ENCODE measurements at places on chromosomes 2 and 18. TPM values are rescaled to one million over a fixed set of nuclear protein-coding genes. Genes with fewer than 3 reads are reported as not detected.

RGPD3 gene
- 0.44 TPM for total RNA-seq

CNTNAP5 gene
- total RNA-seq = not detected

SPATS2L gene
- 5.9 TPM for total RNA-seq

ASB18 gene
- total RNA-seq = not detected

DNA sequence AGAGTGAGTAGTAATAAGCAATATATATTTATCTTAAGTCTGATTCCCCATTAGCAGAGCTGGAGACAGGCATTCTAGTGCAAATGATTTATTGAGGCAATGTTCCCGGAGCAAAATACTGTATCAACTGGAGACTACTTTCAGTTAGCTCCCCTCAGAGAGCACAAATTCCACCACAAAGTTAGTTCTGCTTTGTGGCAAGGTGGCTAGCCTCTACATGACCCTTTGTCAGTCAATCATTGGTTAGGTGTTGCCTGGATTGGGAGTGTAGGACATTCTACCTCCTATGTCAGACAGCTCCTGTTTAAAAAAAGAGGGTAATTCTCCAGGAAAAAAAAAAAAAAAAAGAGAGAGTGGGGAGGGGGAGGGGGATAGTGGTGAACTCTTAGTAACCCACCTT lies 402.2 kb downstream of the NR4A2 start:
- H3K27me3 ChIP-seq = no peaks in the 10 kb centered on the region
- DNase-seq = no peak
- no peak overlapping the region for H3K27ac ChIP-seq
- no peaks in the 10 kb centered on the region for H3K4me1 ChIP-seq

- H3K4me3 ChIP-seq = no peak overlapping the region
- H3K27ac ChIP-seq = no peak overlapping the region
- no peaks in the 10 kb centered on the region for H3K36me3 ChIP-seq
- no peaks in the 10 kb centered on the region for H3K27me3 ChIP-seq
- no peak for DNase-seq
These were observed 862.3 kb upstream of the POU3F3 start for GRCh38 chr2:103991591-103991990.

DNA sequence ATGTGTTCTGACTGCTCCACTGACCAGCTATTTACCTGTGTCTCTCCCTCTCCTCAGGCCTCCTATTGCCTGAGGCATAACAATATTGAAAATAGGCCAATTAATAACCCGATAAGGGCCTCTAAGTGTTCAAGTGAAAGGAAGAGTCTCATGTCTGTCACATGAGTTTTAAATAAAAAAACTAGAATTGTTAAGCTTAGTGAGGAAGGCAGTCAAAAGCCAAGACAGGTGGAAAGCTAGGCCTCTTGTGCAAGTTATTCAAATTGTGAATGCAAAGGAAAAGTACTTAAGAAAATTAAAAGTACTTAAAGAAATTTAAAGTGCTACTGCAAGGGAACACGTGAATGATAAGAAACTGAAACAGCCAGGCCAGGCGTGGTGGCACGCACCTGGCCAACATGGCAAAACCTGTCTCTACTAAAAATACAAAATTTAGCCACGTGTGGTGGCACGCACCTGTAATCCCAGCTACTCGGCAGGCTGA lies 44.9 kb upstream of the TAF4B start:
- no peak overlapping the region for H3K4me3 ChIP-seq
- H3K27me3 ChIP-seq = no peaks in the 10 kb centered on the region
- no peaks in the 10 kb centered on the region for H3K36me3 ChIP-seq
- no peaks in the 10 kb centered on the region for H3K4me1 ChIP-seq
- no peak overlapping the region for H3K27ac ChIP-seq

DNA sequence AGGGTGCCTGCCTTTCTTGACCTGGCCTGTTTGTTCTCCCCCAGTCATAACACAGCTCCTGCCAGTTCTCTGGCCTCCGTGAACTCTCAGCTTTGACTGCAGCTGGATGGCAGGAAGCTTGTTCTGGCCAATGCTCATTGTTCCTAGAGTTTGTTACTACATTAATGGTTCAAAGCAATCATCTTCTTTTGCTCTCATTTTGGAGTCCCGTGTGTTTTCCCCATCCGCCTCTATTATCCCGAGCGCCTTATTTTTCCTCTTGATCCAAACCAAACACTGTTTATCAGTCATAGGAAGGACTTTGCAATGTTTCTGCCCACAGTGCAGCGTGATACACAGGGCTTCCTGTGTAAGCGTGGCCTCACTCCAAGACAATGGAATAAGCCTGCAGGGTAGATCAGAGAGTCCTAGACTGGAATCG lies 184.3 kb upstream of the APCDD1 start:
- no peaks in the 10 kb centered on the region for H3K36me3 ChIP-seq
- no peak overlapping the region for H3K4me3 ChIP-seq
- H3K4me1 ChIP-seq = no peaks in the 10 kb centered on the region
- no peaks in the 10 kb centered on the region for H3K27me3 ChIP-seq
- no peak overlapping the region for H3K27ac ChIP-seq

DNA sequence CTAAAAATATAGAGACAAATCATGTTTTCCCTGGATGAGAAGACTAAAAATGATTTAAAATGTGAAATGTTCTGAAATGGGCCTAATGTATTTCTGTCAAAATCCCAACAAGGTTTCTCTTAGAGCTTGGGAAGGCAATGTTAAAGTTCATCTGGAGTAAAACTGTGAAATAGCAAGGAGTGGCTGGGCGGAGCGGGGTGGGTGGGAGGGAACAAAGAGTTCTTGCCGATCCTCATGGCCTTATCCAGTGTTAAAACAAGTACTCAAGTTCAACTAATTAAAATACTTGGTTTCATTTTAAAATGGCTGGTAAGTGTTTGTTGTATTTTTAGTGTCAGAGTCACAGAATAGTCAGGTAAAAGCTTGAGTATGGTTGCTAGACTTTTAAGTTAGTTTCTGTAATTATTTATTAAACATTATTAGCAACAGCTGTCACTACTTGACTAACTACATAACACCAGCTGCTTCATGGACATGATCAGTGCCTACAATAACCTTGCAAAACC lies 87.3 kb downstream of the RTN4 start:
- no peak for DNase-seq
- H3K4me3 ChIP-seq = no peak overlapping the region
- no peak overlapping the region for H3K27ac ChIP-seq

DNA sequence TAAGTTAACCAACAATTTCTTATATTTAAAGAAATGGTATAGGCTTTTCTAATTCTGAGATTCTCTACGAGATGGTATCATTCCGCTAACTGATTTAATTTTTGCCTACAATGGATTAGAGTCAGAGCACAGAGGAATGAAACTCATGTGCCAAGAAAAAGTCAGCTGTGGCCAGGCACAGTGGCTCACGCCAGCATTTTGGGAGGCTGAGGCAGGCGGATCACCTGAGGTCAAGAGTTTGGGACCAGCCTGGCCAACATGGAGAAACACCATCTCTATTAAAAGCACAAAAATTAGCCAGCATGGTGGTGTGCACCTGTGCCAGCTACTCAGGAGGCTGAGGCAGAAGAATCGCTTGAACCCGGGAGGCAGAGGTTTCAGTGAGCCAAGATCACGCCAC lies 17.0 kb upstream of the TTN start:
- no peaks in the 10 kb centered on the region for H3K4me1 ChIP-seq
- H3K4me3 ChIP-seq = no peak overlapping the region
- H3K27ac ChIP-seq = no peak overlapping the region
- no peak for DNase-seq
- H3K27me3 ChIP-seq = no peaks in the 10 kb centered on the region

DNA sequence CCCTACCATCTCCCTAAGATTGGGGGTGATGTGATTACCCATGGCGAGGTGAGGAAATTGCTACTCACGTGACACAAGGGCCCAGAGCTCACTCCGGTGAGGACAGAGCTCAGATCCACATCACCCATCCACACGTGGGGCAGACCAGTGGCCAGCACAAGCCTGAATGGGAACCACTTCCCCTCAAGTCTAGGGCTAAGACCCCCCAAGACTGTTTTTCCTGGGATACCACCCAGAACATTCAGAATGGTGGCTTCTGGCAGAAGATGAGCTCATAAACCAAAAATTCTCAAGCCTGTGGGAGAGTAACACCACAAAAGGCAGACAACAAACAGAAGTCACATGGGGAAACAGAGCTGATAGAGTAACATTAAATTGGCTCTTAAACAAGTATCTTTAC lies 321.4 kb downstream of the ALK start:
- H3K36me3 ChIP-seq = no peaks in the 10 kb centered on the region
- DNase-seq = no peak
- H3K27ac ChIP-seq = no peak overlapping the region
- no peaks in the 10 kb centered on the region for H3K27me3 ChIP-seq
- H3K4me1 ChIP-seq = no peaks in the 10 kb centered on the region

- no peak for DNase-seq
- H3K27ac ChIP-seq = no peak overlapping the region
- no peaks in the 10 kb centered on the region for H3K27me3 ChIP-seq
- H3K4me3 ChIP-seq = no peak overlapping the region
These were observed 209.2 kb upstream of the CDH19 start for GRCh38 chr18:66813138-66813537.

GRCh38 chr2:86044045-86044444 lies 61.6 kb downstream of the POLR1A start:
- peaks cover 30% of the 10 kb centered on the region for H3K4me1 ChIP-seq
- peaks cover 41% of the 10 kb centered on the region for H3K36me3 ChIP-seq
- H3K27me3 ChIP-seq = no peaks in the 10 kb centered on the region

DNA sequence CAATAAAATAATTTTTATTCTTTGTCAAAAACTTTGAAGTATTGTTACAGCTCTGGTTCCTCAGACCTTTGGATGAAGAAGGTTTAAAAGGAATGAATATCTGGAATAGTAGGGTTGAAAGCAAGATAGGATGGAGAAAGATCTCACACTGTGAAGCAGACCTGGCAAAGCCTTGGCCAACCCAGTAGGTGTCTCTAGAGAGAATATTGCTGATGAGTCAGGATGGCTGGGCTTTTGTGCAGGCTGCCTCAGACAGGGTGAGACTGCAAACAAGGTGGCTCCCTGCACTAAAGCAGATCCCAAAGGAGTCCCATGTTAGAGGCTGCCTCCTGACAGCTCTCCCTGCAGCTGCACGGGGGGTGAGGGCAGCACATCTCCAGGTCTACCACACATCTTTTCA lies 226.0 kb upstream of the ITGA4 start:
- no peaks in the 10 kb centered on the region for H3K4me1 ChIP-seq
- no peak overlapping the region for H3K27ac ChIP-seq
- H3K27me3 ChIP-seq = no peaks in the 10 kb centered on the region
- no peaks in the 10 kb centered on the region for H3K36me3 ChIP-seq

DNA sequence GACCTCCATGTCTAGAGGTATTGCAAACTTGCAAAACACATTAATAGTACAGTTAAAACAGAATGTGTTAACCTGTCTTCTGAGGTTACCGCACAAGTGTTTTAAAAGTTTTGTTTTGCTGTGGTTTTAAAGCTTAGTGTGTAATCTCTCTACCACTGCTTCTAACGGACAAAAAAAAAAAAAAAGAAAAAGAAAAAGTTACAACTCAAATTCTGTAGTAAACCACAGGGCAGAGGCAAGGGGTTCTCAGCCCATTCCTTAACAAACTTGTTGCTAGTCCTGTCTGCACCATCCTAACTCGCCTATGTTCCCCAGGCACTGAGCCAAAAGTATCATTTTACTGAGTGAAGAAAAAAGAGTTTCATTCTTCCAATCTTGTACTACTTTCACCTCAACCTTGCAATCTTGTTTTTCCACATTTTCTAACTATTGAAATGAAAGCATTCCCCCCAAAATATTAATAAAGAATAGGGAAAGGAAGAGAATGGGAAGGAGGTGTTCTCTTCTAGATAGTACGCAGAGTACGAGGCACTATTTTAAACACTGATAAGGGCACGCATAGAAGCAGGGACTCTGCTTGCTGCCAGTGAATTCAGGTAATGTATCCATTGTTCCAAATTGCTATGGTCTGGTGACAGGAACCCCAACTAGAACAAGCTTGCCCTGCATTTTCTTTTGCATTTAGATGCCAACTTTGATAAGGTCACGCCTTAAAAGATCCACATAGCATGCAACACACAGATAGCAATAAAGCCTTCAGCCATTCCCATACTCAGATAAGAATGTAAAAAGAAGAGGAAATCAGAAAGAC lies 47.1 kb downstream of the IKZF2 start:
- H3K27me3 ChIP-seq = no peaks in the 10 kb centered on the region
- H3K4me3 ChIP-seq = no peak overlapping the region
- DNase-seq = no peak
- H3K27ac ChIP-seq = no peak overlapping the region
- no peaks in the 10 kb centered on the region for H3K36me3 ChIP-seq
- H3K4me1 ChIP-seq = peaks cover 7% of the 10 kb centered on the region

GRCh38 chr2:195168369-195168768 lies 488.7 kb upstream of the SLC39A10 start:
- H3K4me1 ChIP-seq = no peaks in the 10 kb centered on the region
- H3K27me3 ChIP-seq = no peaks in the 10 kb centered on the region
- H3K4me3 ChIP-seq = no peak overlapping the region
- H3K27ac ChIP-seq = no peak overlapping the region
- H3K36me3 ChIP-seq = no peaks in the 10 kb centered on the region

DNA sequence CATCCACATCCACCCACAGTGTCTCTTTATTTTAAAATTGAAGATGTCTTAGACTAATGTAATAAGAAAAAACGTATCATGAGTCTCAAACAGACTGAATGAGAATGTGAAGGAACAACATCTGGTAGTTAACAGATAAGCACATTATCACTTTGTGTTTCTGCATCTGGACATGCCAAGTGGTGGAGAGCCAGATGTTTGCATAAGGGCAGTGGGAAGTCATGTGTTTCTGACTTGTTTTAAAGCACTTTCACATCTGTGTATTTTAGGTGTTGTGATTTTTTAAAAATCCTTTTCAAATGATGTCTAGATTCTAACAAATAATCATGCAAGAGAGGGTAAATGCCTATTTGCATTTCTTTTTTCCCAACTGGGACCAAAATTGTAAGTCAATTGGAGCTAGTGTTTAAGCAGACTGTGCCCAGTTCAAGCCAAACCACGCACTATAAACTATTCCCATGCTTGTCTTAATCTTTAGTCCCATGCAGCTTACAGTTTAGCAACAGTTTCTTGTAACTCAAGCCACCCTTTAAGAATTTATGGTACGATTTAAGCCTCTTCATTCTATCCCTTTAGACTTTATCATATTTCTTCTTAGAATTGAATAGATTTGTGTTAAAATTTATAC lies 272.7 kb upstream of the DOK6 start:
- no peak for DNase-seq
- H3K36me3 ChIP-seq = no peaks in the 10 kb centered on the region
- no peak overlapping the region for H3K27ac ChIP-seq
- no peaks in the 10 kb centered on the region for H3K4me1 ChIP-seq

- no peaks in the 10 kb centered on the region for H3K27me3 ChIP-seq
- H3K36me3 ChIP-seq = no peaks in the 10 kb centered on the region
These were observed 110.3 kb downstream of the FAM210A start for GRCh38 chr18:13616041-13616440.

GRCh38 chr2:235810252-235810651 lies 316.4 kb downstream of the AGAP1 start:
- H3K27me3 ChIP-seq = no peaks in the 10 kb centered on the region
- H3K36me3 ChIP-seq = no peaks in the 10 kb centered on the region
- no peaks in the 10 kb centered on the region for H3K4me1 ChIP-seq
- DNase-seq = no peak
- no peak overlapping the region for H3K4me3 ChIP-seq
- H3K27ac ChIP-seq = no peak overlapping the region

DNA sequence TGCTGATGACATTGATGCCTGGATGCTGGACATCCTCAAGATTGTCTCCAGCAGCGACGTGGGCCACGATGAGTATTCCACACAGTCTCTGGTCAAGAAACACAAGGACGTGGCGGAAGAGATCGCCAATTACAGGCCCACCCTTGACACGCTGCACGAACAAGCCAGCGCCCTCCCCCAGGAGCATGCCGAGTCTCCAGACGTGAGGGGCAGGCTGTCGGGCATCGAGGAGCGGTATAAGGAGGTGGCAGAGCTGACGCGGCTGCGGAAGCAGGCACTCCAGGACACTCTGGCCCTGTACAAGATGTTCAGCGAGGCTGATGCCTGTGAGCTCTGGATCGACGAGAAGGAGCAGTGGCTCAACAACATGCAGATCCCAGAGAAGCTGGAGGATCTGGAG lies 94.1 kb upstream of the EML6 start:
- no peaks in the 10 kb centered on the region for H3K27me3 ChIP-seq
- H3K36me3 ChIP-seq = peaks cover 88% of the 10 kb centered on the region
- H3K27ac ChIP-seq = no peak overlapping the region
- H3K4me1 ChIP-seq = peaks cover 10% of the 10 kb centered on the region
